ENCODE measurements at places on chromosomes 7 and 10.

DNA sequence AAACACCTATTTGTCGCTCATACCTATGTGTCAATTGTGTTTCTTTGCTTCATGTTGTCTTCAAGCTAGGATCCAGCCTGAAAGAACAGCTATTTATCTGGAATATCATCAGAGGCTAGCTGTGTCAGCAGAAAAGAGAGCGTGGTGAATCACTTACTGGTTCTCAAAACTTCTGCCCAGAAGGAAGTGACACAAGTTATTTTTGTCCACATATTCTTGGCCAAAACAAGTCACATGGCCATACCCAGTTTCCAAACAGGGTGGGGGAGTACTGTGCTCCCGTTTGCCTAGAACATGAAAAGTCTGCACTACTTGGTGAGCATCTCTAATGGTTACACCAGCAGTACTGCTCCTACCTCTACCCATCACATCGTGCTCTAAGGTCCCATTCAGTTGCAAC, 160.9 kb upstream of the CSTF2T start:
- no peak for DNase-seq

- DNase-seq = no peak
Observed at GRCh38 chr10:132977807-132978206, 35.4 kb upstream of the CFAP46 start.

DNA sequence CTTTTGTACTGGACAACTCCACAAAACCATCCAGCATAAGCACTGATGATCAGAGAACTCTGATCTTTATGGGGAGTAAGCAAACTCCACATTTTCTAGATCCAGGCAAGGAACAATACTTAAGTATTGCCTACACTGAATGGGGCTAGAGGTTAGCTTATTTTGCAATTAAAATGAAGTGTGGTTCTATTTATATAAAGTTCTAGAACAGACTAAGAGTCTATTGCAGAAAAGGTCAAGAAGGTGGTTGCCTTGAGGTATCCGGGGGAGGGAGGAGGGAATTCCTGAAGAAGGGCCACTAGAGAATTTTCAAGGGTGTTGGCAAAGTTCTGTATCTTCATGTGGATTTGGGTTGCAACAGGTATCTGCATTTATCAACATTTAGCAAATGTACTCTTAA, 477.9 kb downstream of the PLXNA4 start:
- no peak for DNase-seq

DNA sequence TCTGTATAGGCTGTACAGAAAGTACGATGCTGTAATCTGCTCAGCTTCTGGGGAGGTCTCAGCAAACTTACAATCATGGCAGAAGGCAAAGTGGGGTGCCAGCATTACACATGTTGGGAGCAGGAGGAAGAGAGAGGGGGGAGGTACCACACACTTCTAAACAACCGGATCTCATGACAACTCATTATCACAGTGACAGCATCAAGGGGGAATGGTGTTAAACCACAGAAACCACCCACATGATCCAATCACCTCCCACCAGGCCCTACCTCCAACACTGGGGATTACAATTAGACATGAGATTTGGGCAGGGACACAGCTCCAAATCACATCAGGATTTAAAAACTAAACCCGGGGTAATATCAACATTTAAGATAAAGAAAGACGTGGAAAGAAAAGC, 468.8 kb upstream of the AUTS2 start:
- DNase-seq = no peak

- DNase-seq = no peak
Observed at GRCh38 chr7:101502466-101503098, 126.5 kb downstream of the MYL10 start.

DNA sequence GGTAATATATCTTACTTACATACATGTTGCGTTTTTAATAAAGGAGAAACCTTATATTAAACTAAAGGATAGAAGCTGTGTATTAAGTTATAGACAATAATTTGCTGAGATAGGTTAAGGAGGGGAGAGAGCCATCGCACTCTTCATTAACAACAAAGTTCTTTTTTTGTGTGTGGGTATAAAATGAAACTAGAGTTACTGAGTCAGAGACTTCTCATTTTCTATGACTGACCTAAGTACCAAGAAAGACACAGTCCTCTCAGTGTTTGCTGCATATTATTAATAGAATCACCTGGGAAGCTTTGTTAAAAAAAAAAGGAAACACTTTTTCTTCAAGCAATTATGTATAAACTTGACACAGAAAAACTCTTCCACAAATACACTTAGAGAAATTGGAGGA, 31.4 kb downstream of the FEZF1 start:
- no peak for DNase-seq

Measured in left lobe of liver (tissue), 2 donors.